Bladder microvascular endothelial cell (primary cell): ENCODE measurements at places on chromosomes 5 and 9. TPM values are rescaled to one million over a fixed set of nuclear protein-coding genes. Genes with fewer than 3 reads are reported as not detected.

OLFM1 gene
- 5.7 and 25.5 TPM in 2 replicates for total RNA-seq

SPINK1 gene
- not detected in 2 replicates for total RNA-seq

SERINC5 gene
- total RNA-seq: 5.8 and 16.2 TPM in 2 replicates

CDKN2B-AS1 gene
- total RNA-seq: 0.49 and 1.9 TPM in 2 replicates

CTSV gene
- 0.76 and 0.97 TPM in 2 replicates for total RNA-seq

SPACA9 gene
- 1.3 and 1.5 TPM in 2 replicates for total RNA-seq

APBA1 gene
- total RNA-seq: 12.3 and 33.0 TPM in 2 replicates

KIAA1958 gene
- total RNA-seq: 0.32 and 5.4 TPM in 2 replicates

CXCL14 gene
- not detected in 2 replicates for total RNA-seq

FBP1 gene
- total RNA-seq: 0.49 and 0.57 TPM in 2 replicates

DAB2 gene
- total RNA-seq: 43.9 and 337 TPM in 2 replicates

ARHGAP26 gene
- total RNA-seq: 9.7 and 79.9 TPM in 2 replicates

IFNK gene
- not detected in 2 replicates for total RNA-seq

PPP3R2 gene
- total RNA-seq: not detected in 2 replicates

INVS gene
- 19.1 and 37.6 TPM in 2 replicates for total RNA-seq

GADD45G gene
- total RNA-seq: 0.44 and 0.49 TPM in 2 replicates

SMIM33 gene
- total RNA-seq: not detected in 2 replicates

ALDH1A1 gene
- total RNA-seq: 109 and 3,182 TPM in 2 replicates

BAAT gene
- total RNA-seq: under 0.01 TPM in 1 of 2 replicates, not detected in the other

HTR1A gene
- not detected in 2 replicates for total RNA-seq

SLC6A7 gene
- not detected in 2 replicates for total RNA-seq

CYSRT1 gene
- 0.16 TPM in 1 of 2 replicates, not detected in the other for total RNA-seq

ARHGEF28 gene
- 95.7 and 243 TPM in 2 replicates for total RNA-seq

FGF18 gene
- total RNA-seq: 0.06 TPM in 1 of 2 replicates, not detected in the other
